Suppressor macrophage (primary cell): ENCODE measurements at places on chromosomes 12 and 14.
A peak's percentile ranks its signal among the peaks of the same experiment; 100 is the strongest.

DNA sequence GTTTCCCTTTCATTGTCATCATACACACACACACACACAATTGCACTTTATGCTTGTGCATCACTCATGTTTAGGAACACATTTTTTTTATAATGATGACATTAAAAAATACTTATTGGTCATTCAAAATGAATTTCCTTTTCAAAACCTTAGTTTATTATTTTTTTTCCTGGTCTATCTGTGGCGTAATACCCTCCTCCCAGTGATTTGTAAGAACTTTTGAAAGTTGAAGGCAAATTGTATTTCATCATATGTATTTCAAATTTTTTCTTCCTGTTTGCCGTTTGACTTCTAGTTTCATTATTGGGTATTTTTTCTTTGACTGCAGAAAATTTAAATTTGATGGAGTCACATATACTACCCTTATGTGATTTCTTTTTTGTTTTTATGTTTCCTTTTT, 2.5 kb upstream of the LRRK2 start:
- DNase-seq = no peak

- no peak for DNase-seq
Observed at GRCh38 chr14:47541662-47542061, 133.7 kb downstream of the MDGA2 start.

DNA sequence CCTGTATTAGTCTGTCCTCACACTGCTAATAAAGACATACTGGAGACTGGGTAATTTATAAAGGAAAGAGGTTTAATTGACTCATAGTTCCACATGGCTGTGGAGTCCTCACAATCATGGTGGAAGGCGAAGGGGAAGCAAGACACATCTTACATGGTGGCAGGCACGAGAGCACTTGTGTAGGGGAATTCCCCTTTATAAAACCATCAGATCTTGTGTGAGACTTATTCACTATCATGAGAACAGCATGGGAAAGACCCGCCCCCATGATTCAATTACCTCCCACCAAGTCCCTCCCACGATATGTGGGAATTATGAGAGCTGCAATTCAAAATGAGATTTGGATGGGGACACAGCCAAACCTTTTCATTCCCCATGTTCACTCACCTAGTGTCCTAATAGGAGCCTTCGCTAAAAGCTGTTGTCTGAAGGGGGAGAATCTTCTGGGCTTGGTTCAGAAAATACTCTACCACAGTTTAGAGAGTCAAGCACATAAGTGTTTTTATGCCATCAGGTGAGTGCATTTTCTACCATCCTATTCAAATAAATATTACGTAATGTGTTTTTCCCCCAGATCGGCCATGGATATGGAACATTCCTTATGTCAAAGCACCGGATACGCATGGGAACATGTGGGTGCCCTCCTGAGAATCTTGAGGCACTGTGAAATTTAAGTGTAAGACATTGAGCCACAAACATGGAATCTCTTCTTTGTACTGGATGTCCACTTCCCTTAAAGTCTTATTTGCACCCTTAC, 19.1 kb upstream of the KCNK13 start:
- peak; percentile 19 for DNase-seq

GRCh38 chr14:50600849-50601248, 40.9 kb downstream of the ATL1 start:
- DNase-seq = no peak

DNA sequence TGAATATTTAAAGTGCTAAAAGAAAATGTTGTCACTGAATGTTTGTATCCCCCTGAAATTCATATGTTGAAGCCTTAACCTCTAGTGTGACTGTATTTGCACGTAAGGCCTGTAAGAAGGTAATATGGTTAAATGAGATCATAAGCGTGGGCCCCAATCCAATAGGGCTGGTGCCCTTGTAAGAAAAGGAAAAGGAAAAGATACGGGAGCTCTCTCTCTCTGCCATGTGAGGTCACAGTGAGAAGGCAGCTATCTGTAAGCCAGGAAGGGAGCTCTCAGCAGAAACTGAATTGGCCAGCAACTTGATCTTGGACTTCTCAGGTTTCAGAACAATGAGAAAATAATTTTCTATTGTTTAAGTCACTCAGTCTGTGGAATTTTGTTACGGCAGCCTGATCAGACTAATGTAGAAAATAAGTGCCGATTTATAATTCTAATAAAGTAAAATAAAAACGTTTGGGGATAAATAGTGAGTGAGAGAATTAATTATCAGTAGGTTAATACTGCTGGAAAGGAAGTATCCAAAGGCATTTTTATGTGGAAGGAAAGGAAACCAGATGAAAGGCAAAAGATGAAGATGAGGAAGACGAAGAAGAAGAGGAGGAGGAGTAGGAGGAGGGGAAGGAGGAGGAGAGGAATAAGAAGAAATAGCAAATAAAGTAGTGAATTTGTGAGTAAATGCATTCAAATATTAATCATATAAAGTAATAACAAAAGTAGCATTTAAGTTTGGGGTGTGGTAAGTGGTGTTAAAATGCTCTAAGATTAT, 188.5 kb upstream of the KRR1 start:
- no peak for DNase-seq

- DNase-seq = no peak
Observed at GRCh38 chr12:31106101-31106803, 32.6 kb downstream of the DDX11 start.

- DNase-seq = no peak
Observed at GRCh38 chr14:54922598-54922997, 20.0 kb upstream of the GCH1 start.

DNA sequence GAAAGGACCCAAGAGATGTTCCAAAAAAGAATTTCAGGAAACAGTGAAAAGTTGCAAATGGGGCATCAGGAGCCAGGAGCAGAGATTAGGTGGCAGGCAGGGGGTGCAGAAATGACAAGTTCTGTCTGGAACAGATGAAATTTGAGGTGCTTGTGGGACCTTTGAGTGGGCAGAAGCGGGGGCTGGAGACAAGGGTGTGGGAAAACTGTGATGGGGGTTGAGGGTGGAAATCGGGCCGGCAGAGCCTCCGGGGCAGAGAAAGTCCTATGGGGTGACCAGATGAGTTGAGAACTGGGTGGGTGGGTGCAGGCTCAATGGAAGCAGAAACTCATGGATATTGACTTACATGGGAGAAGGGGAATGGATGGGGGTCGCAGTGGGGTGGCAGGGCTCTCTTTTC, 1.6 kb upstream of the NR4A1 start:
- DNase-seq = no peak

DNA sequence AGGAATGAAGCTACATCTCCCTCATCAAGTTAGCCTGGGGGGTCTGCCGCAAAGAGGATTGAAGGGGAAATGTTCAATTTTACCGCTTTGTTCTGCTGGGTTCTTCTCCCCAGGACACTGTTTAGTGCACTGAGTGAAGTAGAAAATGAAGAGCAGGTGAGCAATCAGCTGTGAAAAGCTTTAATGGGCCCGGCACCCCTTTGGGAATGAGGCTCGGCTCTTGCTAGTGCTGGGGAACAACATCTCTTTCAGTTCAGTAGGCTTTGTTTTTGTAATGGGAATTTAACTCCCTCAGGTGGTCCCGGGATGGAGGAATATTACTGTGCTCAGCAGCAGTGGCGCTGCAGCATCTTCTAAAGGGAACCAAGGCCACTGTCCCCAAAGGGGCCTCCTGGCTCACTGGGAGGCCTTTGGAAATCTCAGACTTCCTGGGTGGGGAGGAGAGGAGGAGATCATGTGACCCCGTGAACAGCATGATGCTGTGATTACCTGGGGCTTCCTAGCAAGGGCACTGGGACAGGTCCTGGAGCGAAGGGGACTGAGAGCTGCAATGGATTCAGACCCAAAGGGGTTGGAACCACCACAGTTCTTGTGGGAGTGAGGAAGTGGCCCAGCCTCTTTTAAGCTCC, 85.2 kb upstream of the MAX start:
- no peak for DNase-seq

- DNase-seq = peak; percentile 69
Observed at GRCh38 chr12:6361834-6362233, 13.5 kb downstream of the SCNN1A start.

- no peak for DNase-seq
Observed at GRCh38 chr14:101726295-101726953, 35.1 kb upstream of the PPP2R5C start.

GRCh38 chr12:92193846-92194245, 48.2 kb upstream of the BTG1 start:
- DNase-seq = no peak

DNA sequence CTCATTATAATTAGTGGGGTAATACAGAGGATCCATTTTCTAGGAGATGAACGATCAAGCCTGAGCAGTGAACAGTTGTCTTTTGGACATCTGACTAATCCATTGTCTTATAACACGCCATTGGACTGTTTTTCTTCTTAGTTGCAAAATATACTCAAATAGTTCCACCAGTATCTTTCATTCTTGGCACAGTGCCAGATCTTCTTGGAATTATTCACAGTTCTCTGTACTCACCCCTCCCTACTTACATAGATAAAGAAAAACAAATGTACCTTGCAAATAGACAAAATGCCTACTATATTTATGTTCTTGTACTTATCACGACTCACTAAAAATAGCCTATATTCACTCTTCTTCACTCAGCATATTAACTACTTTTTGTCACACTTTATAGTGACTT, 3.8 kb downstream of the CBLN3 start:
- DNase-seq = peak; percentile 55
